ENCODE measurements at places on chromosomes 13 and 19.

GRCh38 chr13:66296328-66296727, 933.8 kb downstream of the PCDH9 start:
- no peak for DNase-seq

DNA sequence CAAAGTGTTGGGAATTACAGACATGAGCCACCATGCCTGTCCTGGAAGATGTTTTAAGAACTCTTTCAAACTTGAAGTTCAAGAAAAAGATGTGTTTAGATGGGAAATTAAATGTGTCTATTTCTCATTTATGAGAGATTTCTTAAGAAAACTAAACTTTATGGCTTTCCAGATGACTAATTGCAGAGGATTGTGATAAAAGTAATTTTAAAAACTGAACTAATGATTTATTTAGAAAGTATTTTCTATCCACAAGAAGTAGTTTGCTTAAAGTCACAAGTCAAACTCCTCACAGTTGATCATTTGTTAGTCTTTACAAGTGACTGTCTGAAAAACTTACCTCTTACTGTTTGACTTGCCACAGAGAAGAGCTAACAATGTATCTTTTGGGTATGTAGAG, 89.6 kb upstream of the SPRY2 start:
- DNase-seq = no peak

- DNase-seq = no peak
These were observed 163.5 kb upstream of the SPRY2 start for GRCh38 chr13:80504453-80504852.

- DNase-seq = no peak
These were observed 17.0 kb downstream of the EFNA2 start for GRCh38 chr19:1302533-1303239.

GRCh38 chr13:109646423-109646822, 140.0 kb downstream of the IRS2 start:
- no peak for DNase-seq

GRCh38 chr13:40979232-40979631, 39.9 kb downstream of the ELF1 start:
- DNase-seq = no peak

- no peak for DNase-seq
These were observed 84.6 kb downstream of the CRYL1 start for GRCh38 chr13:20441056-20441455.

GRCh38 chr19:41144403-41144802, 30.2 kb downstream of the CYP2F1 start:
- peak; percentile 40 for DNase-seq

GRCh38 chr19:4183967-4184717, 1.7 kb downstream of the ANKRD24 start:
- DNase-seq = peak; percentile 9

- no peak for DNase-seq
These were observed 108.4 kb upstream of the NBEA start for GRCh38 chr13:34833562-34834182.

DNA sequence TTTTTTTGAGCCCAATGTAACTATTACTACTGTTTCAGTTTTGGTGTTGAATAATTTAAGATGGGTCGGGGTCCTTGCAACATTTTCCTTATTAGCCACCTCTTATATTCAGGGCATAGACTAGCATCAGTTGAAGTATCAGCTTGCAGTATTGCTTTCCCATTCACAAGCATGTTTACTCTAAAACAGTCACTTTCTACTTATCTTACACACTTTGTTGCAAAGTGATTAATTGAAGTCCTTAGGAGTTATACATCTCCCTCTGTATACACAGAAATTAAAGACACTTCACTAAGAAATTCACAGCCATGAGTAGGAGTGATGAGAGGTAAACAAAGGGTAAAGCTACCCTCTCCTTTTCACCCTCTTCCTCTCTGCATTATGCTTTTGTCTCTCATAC, 27.6 kb downstream of the SLAIN1 start:
- DNase-seq = no peak

DNA sequence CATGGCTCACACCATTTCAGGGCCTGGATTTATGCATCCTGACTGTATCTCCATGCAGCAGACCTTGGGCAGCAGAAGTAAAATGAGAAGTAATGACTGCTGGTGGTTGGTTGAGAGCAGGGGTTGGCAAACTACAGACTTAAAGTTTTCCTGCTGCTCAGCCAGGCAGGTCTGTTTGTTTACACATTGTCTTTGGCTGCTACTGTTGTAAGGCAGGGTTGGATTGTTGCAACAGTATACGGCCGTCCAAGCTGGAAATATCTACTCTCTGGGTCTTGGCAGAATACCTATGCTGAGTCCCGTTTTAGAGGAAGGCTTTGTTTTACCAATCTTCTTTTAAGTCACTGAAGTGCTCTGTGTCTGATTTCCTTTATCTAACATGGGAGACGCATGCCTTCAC, 13.5 kb downstream of the SNRNP70 start:
- no peak for DNase-seq

- DNase-seq = no peak
These were observed 404 bp upstream of the IL27RA start for GRCh38 chr19:14030997-14031718.

DNA sequence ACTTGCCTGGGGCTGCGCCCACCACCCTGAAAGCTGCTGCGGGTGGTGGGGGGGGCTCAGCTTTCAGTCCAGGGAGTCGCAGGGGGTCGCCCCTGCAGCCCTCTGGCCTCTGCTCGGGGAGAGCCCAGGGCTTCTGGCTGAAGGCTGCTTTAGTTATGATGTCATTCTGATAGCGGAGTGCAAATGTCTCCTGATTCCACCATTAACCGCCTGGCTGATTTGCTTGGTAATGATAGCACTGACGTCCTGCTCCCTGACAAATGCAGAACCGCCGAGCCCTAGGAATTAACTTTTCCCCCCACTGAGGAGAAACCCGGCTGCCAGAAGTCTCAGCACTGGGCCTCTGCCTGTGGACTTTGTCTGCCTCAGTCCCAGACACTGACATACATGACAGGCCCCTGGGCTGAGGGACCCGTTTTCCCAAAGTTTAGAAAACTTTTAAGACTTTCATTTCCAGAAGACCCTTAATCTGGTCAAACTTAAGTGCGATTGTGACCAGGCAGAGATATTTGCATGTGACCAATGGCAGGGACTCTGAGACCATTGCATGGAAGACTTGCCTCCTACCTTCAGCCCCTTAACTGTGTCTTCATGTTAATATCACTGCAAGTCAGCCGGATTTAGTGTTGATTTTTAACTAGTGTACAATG, 142.5 kb upstream of the ZNF536 start:
- no peak for DNase-seq

- DNase-seq = no peak
These were observed 288.1 kb upstream of the GPC6 start for GRCh38 chr13:92938486-92939020.

GRCh38 chr13:58919551-58919950, 1244.2 kb downstream of the DIAPH3 start:
- no peak for DNase-seq

DNA sequence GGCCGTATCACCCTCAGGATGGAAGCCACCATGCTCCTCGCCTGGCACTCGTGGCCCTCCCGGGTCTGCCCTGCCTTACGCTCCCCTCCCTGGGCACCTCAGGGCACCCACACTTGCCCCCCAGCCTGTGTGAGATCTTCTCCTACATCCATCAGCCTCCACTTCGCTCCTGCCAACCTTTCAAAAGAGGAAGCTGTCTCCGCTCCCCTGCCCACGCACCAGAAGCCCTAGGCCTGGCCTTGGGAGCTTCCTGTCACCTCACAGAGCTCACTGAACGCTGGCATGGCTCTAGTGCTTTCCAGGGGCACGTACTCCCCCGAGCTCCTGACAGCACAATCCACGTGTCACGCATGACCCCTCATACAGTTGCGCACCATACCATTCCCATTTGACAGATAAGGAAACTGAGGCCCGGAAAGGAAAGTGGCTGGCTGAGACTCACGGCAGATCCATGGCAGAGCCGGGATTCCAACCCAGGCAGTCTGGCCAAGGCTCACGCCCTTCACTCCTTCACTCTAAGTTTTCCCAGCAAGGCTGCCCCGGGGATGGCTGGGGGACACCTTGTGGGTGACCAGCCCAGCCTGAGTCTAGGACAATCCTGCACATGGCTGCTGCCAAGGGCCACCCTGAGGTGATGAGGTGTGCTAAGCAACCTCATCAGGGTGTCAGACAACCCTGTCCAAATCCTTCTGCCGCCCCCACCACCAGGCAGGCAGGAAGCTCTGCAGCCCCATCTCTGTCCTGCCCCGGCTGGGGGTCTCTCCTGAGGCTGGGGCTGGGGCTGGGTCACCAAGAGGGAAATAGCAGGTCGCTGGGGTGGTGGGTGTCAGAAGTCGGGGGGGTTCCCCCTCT, 19.3 kb downstream of the PPP1R12C start:
- no peak for DNase-seq

DNA sequence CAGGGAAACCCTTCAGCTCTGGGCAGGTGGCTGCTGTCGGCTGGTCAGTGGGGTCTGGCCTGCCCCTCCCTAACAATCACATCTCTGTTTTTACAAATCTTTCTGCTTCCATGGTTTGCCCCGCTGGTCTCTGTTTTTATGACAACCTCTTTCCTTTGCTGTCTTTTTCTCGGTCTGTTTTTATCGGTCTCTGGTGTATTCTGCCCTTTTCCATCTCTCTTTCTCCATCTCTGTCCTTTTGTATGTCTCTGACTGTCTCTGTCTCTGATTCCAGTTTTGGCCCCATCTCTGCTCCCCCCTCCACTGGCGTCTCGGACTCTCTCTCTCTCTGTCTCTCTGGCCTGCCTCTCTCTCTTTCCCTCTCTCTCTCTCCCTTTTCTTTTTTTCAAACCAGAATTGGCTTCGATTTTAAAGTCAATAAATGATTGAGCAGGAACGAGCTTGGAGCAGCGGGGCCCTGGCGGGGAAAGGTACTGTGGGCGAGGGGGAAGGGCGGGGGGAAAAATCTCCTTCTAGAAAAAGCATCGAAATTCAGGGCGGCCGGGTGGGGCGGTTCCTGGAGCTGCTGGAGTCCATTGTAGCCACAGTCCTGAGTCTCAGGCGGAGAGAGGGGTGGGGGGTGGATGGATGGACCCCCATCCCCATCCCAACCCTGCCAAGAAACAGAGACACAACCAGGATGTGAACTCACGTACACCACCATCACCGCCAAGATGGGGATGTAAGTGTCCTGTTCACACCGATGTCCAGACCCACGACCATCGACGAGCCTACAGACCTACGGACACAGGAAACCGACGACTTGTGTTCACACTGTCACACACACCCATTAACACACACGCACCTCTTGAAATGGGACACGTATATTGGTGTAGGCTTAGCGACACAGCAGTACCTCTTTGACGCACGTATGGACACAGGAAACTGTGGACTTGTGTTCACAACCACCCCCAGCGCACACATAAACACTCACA, 3.0 kb downstream of the NFIX start:
- DNase-seq = no peak

GRCh38 chr19:3108775-3109174, 14.6 kb downstream of the GNA11 start:
- DNase-seq = peak; percentile 19

DNA sequence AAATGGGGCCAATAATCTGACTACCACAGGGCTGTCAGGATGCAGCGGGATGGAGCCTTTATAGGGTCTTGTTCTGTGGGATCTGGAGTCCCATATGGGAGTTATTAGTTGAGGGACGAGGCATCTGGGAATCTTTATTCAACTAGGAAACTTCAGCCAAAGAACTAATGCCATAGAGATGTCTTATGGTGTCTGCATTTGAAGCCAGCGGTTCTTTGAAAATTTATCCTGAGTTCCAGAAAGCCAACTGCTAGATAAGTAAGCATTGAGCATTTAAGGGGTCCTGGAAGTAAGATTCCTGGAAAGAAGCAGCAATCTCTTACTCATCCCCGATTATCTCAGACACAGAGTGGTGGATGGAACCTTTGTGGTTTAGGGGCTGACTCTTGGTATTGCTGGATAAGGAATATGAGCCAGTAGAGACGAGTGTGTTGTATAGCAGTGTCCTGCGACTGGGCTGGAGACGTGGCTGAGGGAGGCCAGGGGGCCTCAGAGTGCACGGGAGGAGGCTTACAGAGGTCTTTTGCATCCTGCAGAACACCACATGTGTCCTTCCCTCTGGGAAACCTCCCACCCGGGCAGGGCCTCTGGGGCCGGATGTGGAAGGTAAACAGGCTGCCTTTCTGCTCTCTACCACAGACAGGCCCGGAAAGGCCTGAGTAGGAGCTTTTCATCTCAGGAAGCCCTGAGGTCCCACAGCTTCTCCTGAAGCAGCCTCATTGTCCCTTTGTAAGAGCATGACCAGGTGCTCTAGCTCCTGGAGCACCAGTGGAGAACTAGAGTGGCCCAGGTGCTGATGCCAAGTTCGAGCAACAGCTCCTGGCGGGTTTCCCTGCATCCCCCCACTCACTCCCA, 28.8 kb downstream of the ACTN4 start:
- DNase-seq = no peak

- DNase-seq = no peak
These were observed 7.4 kb upstream of the ZNF541 start for GRCh38 chr19:47580397-47580796.

DNA sequence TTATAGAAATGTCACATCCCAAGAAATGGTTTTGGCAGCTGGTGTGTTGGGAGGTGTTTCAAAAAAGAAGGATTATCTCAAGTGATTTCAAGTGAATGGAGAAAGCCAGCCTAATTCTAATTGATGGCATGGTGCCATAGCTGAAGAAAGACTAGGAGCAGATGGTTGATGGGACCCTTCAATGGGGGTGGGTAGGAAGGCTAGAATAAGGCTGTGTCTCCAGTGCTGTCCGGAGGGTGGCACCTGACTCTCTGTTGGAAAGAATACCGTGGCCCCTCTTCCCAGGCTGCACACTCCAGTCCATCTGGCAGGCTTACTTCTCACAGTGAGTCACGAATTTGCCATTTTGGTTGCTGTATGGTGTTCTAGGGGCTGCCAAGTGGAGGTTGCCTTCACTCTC, 51.0 kb upstream of the GPR12 start:
- no peak for DNase-seq

DNA sequence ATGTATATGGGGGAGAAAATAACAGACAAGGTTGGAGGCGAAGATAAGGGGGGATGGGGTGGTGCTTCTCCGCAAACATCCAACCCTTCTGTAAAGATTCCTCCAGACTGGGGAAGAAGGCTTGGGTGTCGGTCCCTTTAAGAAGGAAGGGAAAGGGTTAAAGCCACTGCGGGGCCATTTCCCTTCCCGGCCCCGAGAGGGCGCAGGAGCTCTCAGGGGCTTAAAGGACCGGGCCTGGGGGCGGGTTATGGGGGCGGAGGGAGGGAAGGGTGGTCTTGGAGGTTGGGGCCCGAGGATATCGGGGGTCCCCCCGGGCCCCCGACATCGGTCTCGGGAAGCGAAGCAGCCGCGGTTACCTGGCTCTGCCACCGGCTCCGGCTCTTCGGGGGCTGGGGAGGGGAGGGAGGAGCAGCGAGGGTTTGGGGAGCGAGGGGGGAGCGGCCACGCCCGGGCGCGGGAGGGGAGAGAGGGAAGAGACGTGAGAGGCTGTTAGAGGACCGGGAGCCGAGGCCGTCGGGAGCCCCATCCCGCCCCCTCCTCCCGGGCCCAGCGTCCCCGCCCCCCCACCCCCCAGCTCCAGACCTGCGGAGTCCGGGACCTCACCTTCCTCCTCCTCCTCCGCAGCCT, 2.8 kb downstream of the TNNT1 start:
- no peak for DNase-seq

- no peak for DNase-seq
These were observed 54.0 kb upstream of the CNMD start for GRCh38 chr13:52793515-52794061.

- no peak for DNase-seq
These were observed 18.6 kb upstream of the FBN3 start for GRCh38 chr19:8167985-8168384.

Measured in SHP77 treated with DMSO at 0.1 percent for 48 hours (cell line).